ENCODE measurements at places on chromosomes 2 and 18.

DNA sequence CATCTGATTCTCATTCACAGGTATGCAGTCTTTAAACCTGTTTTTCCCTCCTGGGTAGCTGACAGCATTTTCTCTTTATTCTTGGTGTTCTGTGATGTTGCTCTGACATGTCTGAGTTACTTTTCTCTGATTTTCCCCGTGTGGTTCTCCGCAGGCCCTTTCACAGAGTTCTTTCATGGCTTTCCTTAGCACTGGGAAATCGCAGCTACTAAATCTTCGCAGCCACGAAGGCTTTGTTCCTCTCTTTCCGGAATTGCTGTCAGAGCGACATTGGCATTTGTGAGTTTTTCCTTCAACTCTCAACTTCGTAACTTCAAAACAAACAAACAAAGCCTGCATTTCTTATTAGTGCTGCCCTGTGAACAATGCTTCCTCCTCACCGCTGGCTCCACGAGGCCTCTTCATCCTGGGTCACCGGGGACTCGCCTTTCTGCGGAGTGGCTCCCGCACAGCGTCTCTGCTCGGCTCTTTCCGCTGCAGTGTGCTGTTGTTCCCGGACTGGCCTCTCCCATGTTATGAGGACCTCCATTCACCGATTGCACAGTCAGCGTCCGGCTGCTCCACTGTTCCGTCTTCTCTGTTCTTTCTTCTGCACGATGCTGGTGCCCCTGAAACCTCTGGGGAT, 16.1 kb downstream of the COLEC11 start:
- no peak for DNase-seq

GRCh38 chr2:238016526-238016925, 44.3 kb upstream of the SCLY start:
- no peak for DNase-seq

GRCh38 chr18:7754725-7755181, 187.6 kb downstream of the PTPRM start:
- DNase-seq = no peak

GRCh38 chr2:218152172-218152571, 14.6 kb downstream of the CXCR1 start:
- no peak for DNase-seq

GRCh38 chr18:56770097-56770496, 118.9 kb downstream of the WDR7 start:
- no peak for DNase-seq

- DNase-seq = peak; percentile 16
Measured at GRCh38 chr2:156323754-156324153, 8.8 kb downstream of the NR4A2 start.

DNA sequence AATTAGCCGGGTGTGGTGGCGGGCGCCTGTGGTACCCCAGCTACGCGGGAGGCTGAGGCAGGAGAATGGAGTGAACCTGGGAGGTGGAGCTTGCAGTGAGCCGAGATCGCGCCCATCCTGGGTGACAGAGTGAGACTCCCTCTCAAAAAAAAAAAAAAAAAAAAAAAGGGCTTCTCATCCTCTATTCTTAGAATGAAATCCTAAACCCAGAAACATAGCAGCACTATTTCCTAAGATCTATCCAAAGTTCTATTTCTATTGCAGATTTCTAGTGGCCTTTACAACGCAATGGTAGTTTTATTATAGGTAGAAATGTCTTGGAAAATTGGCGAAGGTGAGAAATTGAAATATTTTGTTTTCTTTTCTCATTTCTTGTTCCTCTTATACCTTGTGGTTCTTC, 501.0 kb upstream of the SETBP1 start:
- no peak for DNase-seq

All from central memory CD4-positive, alpha-beta T cell (primary cell).